Activated T-cell treated with anti-CD3 and anti-CD28 coated beads, Interleukin-2, amount 50 U/mL, for 72 hours (primary cell): ENCODE measurements at places on chromosomes 2 and 18.

DNA sequence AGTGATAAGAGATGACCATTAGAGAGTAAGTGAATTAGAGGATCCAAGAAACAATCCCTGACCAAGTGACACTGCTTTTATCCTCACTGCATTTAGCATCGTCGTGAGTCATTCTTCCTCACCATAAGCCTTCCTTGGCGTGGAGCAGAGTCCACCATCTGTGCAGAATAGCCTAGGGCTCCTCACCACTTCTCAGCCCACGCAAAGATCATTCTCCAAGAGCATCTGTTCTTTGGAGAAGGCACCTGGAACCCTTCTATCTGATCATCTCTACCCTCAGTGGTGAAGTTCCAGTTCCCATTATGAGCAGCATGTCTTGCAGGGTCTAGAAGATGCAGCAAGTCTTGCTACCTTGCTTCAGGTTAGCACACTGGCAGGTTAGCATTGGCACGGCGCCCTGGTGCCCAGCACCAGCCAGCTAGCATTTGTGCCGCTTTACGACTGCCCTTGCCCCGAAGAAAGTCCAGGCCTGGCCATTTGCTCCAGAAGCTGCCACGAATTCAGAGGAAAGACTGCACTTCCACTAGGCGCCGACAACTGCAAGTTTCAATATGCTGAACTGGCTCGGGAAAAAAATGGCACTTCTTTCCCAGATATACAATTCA is 225.8 kb downstream of the TTC32 start:
- DNase-seq: no peak

- DNase-seq: peak; percentile 46
Measured at GRCh38 chr2:226798422-226799210, 1.0 kb downstream of the IRS1 start.

GRCh38 chr18:53165770-53166169 is 825.8 kb downstream of the DCC start:
- DNase-seq: no peak

GRCh38 chr2:61550375-61551209 is 12.4 kb upstream of the XPO1 start:
- no peak for DNase-seq

DNA sequence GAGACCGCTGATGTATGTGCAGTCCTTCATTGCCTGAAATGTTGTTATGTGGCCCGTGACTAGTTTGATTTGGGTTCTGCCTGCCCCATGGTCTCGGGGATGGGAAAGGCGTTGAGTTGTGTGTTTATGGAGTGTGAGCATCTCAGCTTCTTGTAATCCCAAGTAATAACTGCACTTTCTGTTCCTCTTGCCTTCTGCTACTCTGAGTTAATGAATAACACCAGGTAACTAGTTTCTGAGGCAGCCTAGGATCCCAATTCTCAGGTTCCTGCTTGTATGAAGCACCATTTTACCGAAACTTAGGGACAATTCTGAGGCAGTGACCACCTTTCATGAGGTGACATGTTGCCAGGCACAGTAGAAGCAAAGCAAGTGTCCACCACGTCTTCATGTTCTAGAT is 170.0 kb downstream of the ALK start:
- no peak for DNase-seq

DNA sequence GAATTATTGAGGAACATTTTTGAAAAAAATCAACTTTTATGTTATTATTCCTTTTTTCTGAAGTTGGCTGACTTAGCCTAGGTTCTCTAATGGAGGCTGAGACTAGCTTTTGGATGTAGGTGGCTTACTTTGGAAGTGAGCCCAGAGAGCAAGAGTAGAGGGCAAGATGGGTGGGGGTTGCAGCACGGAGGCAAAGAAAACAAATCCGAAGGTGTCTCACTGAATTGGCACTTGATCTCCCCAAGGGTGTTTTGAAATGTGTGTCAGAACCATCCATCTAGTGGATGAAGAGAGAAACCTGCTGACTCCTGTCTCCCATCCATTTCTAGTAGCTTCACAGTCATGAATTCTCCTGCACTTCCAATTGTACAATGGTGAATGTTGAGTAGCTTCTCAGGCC is 390.7 kb downstream of the TMEM182 start:
- no peak for DNase-seq

DNA sequence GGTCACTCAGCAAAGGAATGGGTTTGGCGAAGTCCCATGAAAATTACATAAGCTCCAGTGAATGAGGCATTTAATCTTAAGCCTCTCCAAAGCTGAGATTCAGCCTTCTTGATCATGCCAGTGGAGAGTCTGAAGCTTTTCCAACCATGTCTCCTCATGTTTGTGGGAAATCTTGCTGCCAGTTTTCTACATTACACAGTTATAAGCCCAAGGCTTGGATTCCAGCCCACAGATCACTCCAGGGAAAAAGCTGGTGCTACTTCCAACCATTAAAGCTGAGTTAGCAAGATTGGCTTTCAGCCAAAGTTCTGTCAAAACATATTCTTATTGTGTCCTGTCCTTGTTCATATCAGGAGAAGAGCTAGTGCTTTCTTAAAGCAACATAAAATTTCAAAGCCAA is 293.8 kb downstream of the LRRTM4 start:
- DNase-seq: no peak

DNA sequence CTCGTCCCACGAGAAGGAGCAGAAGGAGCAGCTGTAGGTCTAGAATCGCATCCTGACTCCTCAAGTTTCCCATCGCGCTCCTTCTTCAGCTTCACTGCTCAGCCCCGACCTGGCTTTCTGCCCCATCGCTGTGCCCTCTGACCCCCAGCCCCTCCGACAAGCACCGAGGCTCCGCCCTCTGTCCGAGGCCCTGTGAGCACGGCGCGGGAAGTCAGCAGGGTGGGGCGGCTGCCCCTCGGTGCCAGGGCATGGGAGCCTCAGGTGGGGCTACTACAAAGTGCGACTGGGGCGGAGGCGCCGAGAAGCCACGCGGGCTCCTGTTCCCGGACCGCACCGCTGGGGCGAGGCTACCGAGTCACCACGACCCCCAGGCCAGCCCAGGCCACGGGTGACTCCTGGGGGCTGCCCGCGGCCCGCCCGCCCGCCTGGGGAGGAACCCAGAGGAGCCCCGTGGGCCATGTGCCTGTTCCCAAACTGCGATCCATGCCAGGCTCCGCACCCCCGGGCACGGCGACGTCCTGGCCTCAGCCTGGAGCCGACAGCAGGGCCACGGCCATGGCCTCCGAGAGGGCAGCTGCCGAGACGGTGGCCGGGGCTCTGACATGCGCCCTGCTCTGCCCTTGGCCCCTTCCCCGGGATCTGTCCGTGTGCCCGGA is 36.6 kb upstream of the ID2 start:
- DNase-seq: no peak
